Stimulated activated CD8-positive, alpha-beta memory T cell treated with anti-CD3 and anti-CD28 coated beads, Interleukin-15, amount 100 ng/mL, for 4 hours (primary cell): ENCODE measurements at places on chromosomes 5 and 9.
A peak's percentile ranks its signal among the peaks of the same experiment; 100 is the strongest.

GRCh38 chr9:72596451-72597180 is 75.2 kb downstream of the TMC1 start:
- no peak for DNase-seq

DNA sequence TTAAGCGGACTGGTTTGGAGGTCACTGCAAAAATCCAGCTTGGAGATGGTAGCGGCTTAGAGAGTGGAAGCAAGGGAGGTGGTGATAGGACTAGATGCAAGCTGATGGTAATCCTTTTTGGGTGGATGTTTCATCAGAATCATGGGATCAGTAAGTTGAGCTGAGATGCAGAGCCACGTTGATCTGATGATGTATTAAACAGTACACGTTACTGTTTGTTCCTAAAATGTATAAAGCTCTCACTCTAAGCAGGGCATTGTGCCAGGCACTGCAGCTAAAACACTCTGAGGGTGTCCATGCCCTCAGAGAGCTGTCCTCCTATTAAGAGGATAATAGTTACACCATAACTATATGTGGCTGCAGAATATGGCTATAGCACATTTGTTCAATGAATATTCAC is 93.1 kb downstream of the JAKMIP2 start:
- DNase-seq = no peak

- no peak for DNase-seq
These were observed 8.5 kb downstream of the ALG2 start for GRCh38 chr9:99213197-99213596.

- no peak for DNase-seq
These were observed 559.7 kb downstream of the ACTL7B start for GRCh38 chr9:108296056-108296455.

DNA sequence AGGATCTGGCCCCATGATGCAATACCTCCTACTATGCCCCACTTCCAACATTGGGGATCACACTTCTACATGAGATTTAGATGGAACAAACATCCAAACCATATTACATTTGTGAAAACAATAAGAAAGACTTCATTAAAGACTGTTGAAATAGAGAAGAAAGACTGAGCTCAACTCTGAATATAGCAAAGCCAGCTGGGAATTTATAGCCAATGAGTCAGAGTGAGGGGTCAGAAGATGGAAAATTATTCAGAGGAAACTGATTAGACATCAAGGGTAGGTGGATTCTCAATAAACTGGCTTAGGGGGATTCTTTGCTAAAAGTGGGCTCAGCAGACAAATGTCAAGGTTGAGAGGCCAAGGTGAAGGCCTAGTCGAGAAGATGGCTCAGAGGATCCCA is 25.6 kb downstream of the BTF3 start:
- DNase-seq = no peak

DNA sequence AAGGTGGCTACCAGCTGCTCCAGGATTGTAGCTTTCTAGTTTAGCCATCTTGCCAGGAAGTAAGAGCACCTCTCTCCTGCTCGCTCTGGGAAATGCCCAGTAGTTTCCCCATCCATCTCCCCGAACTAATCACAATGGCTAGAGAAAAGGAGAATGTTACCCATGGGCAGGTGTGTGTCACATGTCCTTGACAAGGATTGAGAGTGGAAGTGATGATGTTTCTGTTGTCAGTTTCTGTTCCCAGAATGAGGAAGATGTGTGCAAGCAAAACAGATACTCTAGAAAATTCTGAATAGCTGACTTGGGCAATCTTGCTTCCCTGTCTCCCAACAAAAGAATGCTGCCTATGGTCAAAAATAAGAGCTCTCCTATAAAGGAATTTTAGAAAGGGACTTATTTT is 429.5 kb downstream of the EBF1 start:
- DNase-seq = no peak

DNA sequence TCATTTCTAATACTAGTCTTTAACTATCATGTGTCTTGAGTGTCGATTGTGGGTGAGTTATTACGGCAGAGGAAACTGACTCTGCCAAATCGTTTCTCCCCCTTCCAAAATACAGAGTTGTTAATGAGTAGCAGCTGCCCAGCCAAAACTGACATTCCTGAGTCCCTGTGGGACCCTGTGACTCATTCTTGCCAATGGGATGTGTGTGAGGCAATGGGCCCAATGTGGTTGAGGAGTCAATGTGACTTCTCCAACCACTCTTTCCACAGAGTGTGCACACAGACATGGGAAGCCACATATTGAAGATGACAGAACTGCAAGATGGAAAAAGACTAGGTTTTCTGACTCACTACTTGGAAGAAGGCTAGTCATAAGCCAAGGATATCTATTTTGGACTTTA is 434.7 kb downstream of the DTWD2 start:
- DNase-seq = no peak

GRCh38 chr5:6452622-6453504 is 4.2 kb downstream of the UBE2QL1 start:
- DNase-seq = no peak

- DNase-seq = no peak
These were observed 937 bp downstream of the SVEP1 start for GRCh38 chr9:110578575-110579033.

DNA sequence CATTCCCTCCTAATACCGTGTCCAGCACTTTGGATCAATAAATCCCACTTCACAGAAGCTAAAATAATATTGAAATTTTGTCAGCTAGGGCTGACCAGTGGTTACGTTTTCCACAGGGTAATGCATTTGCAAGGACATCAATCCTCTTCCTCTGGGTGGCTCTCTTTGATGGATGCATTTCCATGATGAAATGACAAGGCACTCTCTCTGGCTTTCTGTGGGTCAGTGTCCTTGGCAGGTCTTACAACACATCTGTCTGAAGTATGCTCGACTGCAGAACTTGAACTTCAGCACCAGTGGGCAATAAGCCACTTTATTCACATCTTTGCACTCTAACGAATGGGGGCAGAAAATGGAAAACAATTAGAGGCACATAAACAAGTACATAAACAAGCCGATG is 330.1 kb downstream of the ADAMTS6 start:
- DNase-seq = no peak

- DNase-seq = no peak
These were observed 403.2 kb downstream of the KIF4B start for GRCh38 chr5:155416765-155417164.

DNA sequence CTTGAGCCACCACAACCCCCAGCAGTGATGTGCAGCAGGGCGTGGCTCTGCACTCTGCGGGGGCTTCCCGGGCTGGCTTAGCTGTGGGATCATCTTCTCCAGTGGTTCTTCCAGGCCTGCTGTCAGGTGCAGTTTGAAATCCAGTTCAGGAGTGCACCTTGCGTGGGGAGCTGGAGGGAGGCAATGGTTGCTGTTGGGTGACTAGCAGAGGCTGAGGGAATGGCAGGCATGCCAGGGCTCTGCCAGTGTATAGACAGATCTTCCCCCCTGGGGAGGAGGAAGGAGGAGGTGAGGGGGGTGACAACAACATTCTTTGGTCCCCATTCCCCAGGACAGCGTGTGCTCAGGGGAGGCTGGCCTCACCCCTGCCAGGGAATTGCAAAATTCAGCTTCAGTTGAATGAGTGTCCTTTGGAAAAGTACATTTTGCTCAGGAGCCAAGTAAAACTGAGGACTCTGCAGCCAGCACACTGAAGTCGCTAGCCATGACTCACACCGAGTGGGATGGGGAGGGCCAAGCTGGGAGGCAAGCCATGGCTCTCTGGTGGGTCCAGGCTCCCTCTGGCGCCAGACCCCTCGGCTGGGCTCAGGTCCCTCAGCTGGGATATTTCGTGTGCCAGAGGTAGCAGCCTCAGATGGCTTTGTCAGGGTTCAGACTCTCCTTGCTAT is 35.0 kb downstream of the ERGIC1 start:
- no peak for DNase-seq

DNA sequence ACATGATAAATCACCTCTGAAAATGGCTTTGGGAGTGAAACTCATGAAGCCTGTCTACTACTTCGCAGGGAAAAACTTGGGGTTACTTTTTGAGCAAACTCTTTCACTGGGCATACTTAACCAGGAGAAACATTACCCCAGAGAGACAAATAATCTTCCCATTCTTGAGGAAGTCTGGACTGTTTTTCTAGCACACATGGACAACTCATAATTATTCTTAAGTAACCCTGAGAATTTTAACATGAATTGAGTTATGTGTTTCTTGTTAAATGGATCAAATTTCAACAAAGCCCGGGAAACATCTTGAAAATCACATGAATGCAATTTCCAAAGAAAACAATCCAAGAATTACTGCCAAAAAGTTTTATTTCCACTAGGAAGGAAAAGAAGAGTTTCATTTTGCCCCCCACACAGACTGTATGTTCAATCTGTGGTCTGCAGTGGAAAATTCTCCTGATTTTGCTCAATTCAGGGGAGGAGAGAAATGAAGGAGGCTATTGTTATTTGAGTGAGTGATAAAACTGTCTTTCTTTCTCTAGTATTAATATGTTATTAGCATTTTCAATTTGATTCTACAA is 564.8 kb upstream of the CLINT1 start:
- no peak for DNase-seq

- DNase-seq = no peak
These were observed 9.5 kb downstream of the RAB24 start for GRCh38 chr5:177293819-177294581.

DNA sequence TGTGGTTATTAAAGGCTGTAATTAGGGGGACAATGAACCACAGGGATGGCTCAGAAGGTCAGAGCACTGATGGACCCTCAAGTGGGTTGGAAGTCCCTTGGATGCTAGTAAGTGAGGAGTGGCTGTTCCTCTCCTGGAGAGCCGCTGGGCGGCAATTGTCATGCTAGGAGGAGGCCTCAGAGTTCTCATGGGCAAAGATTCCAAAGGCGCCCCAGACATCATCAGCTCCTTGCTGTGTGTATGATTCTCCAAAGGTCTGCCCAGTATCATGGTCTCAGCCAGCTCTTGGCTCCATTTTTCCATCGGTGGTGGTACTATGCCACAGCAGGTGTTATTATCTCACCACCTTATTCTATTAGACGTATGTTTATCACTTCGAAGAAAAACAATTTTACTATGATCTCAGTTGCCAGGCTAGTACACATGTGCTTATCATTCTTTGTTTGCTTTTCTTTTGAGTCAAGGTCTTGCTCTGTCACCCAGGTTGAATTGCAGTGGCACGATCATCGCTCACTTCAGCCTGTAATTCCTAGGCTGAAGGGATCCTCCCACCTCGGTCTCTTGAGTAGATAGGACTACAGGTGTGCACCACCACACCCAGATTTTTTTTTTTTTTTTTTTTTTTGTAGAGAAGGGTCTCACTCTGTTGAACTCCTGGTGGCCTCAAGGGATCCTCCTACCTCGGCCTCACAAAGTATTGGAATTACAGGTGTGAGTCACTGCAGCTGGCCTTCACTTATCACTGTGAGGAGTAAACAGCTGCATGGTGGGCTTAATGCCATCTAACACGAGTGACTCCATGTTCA is 46.8 kb downstream of the EXOSC2 start:
- no peak for DNase-seq

DNA sequence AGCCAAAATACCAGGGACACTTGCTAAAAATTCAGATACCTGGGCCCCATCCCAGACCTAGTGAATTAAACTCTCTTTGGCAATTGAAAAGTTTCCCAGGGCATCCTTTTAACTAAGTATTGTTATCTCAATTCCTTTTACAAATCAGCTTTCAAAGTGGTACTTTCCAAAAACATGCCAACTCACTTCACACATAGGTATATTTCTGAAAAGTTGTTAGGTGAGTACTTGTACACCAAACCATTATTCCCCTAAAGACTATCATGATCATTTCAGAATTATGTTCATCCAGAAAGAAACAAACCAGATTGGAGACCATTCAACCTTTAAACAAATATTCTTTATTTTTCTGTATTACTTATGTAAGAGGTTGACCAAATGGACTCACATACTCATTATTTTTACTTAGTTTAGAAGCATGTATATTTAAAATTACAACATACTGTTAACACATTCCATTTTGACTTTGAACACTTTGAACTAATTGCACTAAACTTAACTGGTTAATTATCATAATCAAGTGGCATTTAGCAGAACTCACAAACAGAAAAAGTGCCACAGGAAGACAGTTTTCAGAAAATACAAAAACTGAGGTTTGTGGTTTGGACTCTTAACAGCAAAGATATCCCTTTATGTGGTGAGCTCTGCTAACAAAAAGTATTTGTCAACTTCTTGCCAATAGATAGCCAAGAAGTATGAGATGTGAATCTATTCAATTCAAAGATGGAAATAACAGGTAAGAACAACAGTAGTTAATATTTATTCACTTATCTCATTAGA is 40.7 kb downstream of the KIAA0825 start:
- DNase-seq = no peak

DNA sequence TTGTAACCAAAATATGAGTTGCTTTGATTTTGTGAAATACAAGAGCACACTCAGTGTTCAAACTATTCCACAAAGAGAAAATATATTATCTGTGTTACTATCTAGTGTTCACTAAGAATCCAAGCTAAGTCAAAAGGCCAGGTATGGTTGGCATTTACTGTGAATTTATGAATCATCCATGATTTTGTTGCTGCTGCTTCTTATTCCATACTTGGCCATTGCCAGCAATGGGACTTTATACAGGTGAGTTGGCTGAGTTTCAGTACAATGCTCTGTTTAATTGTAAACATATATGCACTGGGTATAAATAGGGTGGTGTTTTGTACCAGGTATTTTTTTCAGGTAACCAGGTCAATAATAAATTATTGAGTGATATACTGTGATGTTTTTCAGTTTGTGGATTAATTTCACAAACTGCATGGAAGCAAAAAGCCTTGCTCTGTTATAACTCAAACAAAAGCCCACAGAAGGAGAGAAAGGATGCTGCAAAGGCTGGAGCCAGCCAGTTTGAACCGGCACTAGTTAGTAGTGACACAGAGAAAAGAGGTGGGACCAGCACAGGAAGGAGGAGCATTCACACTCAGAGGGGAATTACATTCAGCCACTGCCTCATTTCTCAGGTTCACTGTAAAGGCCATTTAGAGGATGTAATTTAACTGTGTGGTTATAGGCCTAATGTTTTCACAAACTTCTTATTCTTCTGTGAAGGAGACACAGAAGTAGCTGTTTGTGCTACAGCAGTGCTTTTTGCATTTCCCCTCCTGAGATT is 381.8 kb downstream of the ADGRV1 start:
- DNase-seq = peak; percentile 2

DNA sequence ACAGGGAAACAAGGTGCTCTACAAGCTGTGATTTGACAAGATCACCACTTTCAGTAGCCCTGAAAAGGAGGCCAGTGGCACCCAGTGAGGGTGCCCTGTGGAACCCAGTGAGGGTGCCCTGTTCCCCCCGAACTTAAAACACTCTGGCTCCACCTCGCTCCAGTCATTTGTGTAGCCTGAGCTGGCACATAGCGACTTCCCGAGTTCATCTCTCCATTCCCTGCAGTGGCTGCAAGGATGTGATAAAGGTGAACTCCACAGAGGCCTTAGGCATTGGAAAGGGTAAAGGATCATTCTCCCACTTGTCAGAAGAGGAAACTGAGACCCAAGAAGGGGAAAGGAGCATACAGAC is 21.9 kb upstream of the ANXA6 start:
- no peak for DNase-seq
